T-helper 22 cell (primary cell): ENCODE measurements at places on chromosomes 5 and 9.

DNA sequence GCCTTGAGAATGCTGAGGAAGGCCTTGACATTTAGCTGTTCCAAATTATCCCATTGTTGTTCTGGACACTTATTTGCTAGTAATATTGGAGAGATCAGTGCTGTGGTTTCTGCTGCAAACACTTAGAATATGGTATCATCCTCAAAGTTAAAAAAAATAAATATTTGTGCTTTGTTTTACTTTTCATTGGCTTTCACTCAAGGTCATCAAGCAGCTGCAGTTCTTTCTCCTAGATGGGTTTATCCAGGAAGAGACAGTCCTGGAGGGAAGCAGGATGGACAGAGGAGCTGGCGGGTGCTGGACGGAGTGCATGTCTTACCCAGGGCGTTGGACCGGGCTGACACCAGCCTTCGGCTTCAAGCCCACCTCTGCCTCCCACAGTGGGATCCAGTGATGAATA lies 193.6 kb downstream of the MTRR start:
- no peak for DNase-seq

DNA sequence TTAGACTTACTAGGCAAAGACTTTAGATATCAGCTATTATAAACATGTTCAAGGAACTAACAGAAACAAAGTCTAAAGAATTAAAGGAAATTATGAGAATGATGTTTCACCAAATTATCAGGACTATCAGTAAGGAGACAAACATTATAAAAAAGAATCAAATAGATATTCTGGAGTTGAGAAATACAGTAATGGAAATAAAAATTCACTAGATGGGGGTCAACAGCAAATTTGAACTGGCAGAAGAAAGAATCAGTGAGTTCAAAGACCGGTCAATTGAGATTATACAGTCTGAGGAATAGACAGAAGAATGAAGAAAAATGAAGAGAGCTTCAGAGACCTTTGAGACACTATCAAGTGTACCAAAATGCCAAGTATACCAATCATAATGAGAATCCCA lies 9.6 kb upstream of the IL13 start:
- no peak for DNase-seq

- DNase-seq, result no peak
Measured at GRCh38 chr5:1014346-1014745, 5.7 kb downstream of the NKD2 start.

DNA sequence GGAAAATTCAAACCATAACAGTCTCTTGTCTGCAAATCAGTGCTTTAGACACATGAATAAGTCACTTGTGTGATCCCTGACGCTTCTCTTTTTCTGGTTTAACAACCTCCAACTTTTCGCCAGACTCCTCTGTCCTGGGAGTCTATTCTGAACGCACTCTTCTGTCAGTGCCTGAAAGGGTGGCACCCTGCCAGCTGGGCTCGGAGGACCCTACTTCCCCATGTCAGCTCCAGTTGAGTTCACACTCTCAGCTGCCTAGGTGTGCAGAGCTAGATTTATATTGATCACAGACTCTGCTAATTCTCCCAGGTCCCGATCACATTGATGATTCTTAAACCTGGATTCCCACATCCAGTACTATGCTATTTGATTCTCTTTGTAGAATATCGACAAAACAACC lies 649.1 kb downstream of the BNC2 start:
- no peak for DNase-seq

- DNase-seq, result no peak
Measured at GRCh38 chr9:16670791-16671190, 199.7 kb downstream of the BNC2 start.

DNA sequence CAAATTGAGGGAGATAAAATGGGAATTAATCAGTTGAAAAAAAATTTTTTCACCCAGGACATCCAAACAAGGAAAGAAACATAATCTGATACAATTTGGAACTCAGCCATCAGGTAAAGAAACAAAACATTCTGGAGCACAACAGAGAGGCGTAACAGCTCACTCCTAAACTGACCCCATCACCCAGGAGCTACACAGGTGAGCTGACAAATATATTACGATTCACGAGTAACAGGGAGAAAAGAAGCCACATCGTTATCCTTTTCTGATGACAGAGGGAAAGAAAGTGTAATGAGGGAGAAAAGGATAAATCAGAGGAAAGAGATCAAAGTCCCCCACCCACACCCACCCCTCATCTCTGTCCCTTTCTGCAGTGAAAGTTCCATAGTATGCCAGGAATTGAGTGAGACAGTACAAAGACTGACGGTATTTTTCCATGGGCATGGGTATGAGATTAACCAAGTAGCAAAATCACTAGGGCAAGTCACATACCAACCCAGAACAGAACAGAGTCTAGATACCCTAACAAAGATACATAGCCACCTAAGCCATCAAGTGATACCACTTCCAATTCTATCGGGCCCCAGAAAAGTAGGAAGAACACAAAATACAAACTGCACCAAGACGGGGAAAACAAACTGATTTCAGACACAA lies 45.4 kb downstream of the TMEM245 start:
- no peak for DNase-seq

DNA sequence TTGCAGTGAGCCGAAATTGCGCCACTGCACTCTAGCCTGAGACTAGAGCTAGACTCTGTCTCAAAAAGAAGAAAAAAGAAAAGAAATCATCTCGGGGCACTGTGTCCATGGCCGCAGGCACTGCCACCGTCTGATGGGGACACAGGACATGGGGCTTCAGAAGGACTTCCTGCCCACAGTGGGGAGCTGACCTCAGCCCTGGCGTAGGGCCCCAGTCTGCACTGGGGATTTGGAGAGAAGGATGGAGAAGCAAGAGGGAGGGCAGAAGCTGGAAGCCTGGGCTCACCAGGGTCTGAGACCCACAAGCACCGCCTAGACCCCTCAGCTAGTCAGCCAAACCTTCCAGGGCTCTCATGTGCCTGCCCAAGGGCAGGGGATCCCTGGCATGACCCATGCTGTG lies 4.1 kb upstream of the SARDH start:
- no peak for DNase-seq

DNA sequence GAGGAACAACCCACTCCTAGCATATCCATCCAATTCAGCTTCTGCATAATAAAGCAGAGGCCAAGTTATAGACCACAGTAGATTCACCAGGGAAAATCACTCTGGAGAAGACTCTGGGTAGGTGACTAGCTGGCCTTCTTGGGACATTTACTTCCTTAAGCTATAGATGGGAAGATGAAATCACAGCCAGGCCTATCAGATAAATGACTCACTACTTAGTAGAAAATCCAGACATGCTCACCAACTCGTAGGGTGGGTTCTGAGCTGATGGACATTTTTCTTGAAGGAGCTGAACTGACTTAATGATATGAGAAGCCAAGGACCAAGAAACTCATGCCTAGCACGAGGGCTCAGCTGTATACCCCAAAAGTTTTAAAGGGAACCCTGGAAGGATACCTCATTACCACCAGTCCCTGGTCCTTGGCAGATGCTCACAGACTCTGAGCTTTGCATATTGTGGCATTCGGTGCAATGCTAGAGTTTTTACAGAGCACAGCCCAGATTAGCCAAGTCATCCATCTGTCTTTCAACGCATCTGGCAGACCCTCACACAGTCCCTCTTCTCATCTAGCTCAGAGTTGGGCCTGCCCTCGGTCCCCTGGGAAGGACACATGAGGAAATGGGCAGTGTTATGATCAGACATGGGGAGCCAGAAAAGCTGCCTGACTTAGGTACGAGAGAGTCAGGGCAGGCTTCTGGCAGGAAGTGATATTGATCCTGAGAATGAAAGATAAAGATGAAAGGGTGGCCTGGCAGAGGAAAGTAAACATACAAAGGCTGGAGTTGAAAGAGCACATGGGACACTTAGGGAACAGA lies 15.0 kb downstream of the ACSL6 start:
- no peak for DNase-seq

- no peak for DNase-seq
Measured at GRCh38 chr9:2396622-2397285, 224.8 kb upstream of the VLDLR start.

- DNase-seq, result no peak
Measured at GRCh38 chr5:81909677-81910076, 62.1 kb upstream of the ATG10 start.

GRCh38 chr9:127502706-127503378 lies 51.5 kb downstream of the LRSAM1 start:
- no peak for DNase-seq

DNA sequence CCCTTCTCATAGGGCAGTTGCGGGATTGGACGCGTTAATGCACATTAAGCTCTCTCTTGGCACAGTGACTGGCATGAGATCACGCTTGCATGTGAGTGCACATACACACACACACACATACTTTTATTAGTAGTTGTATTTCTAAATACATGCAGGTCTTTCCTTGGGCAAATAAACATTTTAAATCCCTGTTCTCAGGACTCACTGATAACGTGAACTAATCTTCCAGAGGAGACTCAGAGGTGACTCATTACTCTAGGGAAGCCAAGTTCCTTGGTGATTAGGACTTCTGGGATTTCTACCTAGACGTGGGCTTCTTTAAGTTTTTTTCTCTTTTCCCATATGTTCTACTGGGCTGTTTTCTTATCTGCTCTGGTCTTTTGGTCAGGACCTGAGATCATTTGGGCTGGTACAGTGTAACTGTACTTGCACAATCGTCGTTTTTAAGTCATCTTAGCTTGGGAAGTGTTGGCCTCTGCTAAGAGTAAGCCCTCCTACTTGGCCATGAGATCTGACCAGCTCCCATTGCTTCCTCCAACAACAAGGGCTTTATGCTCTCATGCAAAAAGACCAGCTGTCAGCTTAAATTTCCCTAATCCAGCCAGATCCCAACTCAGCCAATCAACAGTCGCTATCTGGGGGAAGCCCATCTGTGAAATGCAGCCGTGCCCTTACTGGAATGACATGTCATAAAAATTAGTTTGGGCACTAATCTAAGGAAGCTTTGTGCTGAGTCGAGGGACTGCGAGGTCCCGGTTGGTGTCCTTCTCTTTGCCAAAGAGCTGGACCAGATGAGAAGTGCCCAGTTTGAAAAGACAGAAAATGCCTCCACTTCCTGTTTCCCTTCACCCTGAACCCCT lies 176.4 kb upstream of the ANKRD55 start:
- no peak for DNase-seq

- no peak for DNase-seq
Measured at GRCh38 chr5:80037366-80037765, 2.2 kb downstream of the THBS4 start.
